ENCODE measurements at places on chromosomes 1 and 21.

- DNase-seq, result no peak
Measured at GRCh38 chr1:169044296-169044695, 62.2 kb upstream of the ATP1B1 start.

- no peak for DNase-seq
Measured at GRCh38 chr1:12150456-12151200, 16.2 kb upstream of the TNFRSF1B start.

- DNase-seq, result no peak
Measured at GRCh38 chr1:187244623-187245022, 415.9 kb downstream of the PLA2G4A start.

GRCh38 chr1:108345776-108346531, 102.1 kb upstream of the NBPF4 start:
- DNase-seq, result no peak

GRCh38 chr1:98321191-98321590, 340.3 kb upstream of the SNX7 start:
- no peak for DNase-seq

Measured in stimulated activated CD8-positive, alpha-beta memory T cell treated with anti-CD3 and anti-CD28 coated beads, Interleukin-15, amount 100 ng/mL, for 24 hours (primary cell).